ENCODE measurements at places on chromosomes 13 and 19.

DNA sequence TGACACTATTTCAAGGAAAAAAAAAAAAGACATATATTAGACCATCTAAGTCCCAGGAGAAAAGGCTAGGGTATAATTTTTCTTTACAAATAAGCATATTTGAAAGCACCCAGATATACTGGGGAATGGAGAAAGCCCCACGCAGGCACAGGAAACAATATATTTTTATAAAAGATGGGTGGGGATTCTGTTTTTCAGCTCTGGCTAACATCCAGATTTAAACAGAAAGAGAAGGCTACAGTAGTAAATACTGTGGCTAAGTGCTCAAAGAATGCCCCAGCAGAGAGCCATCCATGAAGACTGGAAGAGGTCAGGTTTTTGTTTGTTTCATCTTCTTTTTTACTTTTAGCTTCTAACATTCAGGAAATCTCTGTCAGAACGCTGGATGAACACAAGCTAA, 16.0 kb downstream of the ZNF44 start:
- DNase-seq, result no peak

GRCh38 chr13:60268203-60268555, 104.5 kb upstream of the DIAPH3 start:
- no peak for DNase-seq

DNA sequence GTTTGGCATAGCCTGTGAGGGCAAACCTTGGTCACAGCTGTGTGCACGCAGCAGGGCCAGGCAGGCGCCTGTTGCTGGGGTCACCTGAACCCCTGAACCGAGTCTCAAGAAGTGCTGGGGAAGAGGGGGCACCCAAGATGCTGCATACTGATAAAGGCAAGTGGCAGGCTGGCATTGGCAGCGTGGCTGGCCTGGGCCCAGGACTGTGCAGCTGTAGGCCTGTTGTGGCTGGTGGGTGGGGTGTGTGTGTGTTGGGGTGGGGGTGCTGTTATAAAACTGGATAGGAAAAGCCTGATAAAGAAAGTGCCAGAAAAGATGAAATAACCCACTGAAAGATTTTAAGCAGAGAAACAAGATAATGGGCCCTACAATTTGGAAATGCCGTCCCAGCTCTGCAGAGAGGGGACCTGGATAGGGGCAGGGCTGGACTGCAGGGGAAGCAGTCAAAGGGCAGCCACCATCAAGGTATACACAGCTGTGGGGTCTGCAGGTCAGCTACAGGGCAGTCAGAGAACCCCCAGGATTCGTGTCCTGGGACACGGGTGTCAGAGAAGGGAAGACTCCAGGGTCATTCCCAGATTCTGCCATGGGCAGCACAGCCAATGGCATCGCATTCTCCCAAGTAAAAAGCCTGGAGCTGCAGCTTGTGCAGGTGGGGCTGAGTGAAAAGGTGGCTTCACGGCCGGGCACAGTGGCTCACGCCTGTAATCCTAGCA, 33.2 kb downstream of the CILP2 start:
- DNase-seq, result no peak

- DNase-seq, result no peak
These were observed 1.6 kb upstream of the LATS2 start for GRCh38 chr13:21063031-21063430.

DNA sequence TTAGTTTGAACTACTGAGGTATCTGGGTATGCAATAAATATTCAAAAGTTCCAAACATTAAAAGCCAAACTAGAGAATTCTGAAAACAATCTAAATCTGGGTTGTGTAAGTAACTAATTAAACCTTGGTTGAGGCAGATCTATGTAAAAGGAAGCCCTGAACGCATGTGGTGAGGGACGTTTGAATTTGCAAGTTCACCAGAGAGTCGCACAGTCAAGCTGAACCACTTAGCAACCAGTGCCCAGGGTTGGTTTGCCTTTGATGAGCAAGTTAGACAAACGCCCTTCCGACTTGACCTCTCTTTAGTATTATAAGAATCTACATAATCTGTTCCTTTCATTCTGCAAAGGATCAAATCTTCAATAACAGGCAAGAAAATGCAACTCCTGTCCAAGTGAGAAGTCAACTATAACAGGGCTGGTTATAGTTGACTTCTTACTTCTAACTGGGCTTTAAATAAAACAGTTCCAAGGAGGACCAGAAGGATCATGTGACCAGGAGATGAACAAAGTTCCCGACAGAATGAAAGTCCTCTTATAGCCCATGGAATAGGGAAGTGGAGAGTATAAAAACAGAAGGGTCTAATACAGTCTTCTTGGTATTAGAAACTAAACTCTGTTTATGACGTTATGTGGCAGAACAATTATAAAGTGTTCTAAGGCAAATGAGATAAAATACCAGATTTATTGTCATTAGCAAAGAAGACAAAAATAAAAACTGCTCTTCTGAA, 40.6 kb downstream of the PHF11 start:
- DNase-seq, result no peak

DNA sequence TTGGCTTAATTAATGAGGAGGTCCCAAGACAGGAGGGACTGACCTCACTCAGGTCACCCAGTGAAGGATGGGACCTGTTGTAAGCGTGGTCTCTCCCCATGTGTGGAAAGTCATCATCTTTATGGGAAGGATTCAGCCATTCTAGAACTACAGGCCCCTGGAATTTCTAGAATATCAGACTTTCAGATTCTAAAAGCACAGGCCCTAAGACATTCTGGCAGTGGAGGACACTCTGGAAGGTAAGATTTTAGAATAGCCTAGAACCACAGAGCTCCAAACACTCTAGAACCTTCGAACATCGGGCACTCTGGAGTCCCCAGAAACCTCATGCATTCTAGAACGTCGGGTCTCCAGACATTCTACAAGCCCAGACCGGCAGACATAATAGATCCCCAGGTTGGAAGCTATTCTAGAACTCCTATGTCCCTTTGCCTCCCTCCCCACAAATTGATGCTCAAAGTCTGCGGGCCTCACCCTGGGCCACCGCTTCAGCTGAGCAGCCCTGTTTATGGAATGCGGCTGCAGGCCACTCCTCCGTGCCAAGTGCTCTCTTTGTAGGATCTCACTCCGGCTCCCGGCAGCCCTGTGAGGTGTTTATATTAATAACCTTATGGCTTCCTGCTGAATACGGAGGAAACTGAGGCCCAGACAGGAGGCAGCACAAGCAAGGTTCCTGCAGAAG, 1.9 kb upstream of the KLK15 start:
- DNase-seq, result peak; percentile 1

GRCh38 chr13:37134411-37135041, 29.1 kb upstream of the CSNK1A1L start:
- peak; percentile 100 for DNase-seq

DNA sequence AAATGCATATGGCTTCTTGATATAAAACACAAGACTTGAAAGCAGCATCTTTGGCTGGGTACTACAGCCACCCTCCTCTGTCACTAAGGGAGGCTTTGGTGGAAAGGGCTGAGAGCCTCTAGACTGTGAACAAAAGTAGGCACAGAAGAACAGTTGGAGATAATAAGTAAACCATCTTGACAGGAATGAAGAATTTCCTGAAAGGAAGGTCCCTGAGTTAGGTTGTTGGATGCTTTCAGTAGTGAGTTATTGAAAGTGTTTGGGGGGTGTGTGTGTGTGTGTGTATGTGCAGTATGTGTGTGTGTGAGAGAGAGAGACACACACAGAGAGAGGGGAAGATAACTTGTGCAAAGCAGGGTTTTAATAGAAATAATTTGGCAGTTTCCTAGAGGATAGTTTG, 38.2 kb downstream of the ALOX5AP start:
- no peak for DNase-seq

DNA sequence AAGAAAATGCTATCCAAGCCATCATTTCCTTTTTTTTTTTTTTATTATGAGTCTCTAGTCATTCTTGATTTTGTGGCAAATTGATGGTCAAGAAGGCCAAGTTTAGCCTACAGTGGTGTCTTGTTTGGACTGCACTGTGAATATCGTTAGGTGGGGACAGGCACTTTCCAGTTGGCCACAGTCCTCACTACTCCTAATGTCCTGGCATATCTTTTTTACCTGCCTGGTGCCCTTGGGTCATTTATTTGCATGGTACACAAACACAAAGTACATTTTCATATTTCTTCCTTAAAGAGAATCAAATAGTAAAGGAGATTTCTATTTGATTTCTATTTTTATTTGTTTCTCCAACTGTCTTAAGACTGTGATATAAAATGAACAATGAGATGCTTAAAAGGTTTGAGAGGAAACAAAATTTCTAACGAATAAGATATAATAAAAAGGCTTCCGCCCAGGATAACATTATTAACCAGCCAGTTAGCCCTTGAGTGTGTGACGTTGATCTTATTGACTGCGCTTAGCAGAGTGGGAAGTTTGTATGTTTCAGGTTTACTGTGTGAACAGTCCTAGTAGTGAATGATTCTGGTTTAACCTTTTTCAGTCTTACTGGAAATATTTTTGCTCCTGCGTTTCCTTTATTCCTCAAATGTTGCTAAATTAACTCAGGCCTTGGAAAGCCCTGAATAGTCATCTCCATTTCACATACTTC, 312.0 kb downstream of the ATP8A2 start:
- no peak for DNase-seq

DNA sequence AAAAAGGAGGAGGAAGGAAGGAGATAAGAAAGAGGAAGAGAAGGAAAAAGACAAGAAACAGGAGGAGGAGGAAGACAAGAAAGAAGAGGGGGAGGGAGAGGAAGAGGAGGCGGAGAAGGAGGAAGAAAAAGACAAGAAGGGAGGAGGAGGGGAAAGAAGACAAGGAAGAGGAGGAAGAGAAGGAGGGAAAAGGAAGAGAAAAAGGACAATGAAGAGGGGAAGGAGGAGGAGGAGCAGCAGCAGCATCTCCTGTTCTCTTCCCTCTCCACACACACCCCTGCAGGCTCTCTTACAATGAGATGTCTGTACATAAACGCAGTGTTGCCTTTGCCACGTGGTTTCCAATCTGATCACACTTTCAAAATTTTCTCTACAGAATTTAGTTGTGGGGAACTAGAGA, 66.6 kb downstream of the RUBCNL start:
- no peak for DNase-seq

DNA sequence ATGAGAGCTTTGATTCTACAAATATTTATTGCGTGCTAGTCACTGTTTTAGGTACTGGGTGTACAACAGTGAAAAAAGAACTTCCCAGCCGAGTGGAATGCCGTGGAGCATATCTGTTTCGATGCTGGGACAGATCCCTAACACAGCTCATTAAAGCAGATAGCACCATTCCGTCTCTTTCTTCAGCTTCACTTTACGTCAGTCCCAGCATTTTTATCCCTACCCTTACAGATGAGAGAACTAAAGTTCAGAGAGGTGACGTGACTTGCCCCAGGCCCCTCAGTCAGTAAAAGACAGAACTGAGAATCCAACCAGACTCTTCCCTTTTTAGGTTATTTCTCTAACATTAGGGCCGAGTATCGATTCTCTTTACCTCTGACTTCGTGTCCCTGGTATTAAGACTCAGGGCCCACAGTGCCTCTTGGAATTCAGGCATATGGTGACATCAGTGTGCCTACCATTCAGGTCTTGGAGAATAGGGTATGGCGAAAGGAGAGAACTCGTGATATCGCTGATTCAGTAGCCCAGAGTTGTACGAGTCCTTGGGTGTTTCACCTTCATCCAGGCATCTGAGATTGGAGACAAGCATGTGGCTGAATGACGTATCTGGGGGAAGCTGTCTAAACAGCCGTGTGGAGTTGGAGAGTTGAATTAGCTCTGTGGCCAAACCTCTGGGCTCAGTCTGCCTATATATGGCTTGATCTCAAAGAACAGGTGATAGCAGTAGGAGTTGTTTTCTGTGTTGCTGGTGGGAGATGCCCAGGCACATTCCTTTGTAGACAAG, 27.1 kb downstream of the ACTN4 start:
- peak; percentile 98 for DNase-seq

GRCh38 chr13:25067064-25067463, 28.9 kb upstream of the PABPC3 start:
- DNase-seq, result no peak

DNA sequence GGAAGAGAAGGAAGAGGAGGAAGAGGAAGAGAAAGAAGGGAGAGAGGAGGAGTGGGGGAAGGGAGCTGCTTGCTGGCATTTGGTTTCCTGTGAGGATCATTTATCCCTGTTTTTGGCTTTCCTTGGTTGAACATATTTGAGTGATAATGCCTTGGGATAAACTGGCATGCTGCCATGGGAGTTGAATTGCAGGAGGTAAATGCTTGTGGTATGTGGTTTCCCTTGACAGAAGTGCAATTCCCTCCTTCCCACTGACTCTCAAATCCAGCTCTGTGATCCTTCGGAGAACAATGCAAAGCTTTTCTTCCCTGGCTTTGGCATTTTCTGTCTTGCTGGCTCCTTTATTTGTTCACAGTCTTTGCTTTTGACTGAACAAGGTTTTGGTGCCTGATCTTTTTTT, 27.2 kb upstream of the CBY2 start:
- DNase-seq, result peak; percentile 83

GRCh38 chr13:101570410-101570809, 117.9 kb downstream of the ITGBL1 start:
- peak; percentile 58 for DNase-seq

GRCh38 chr13:91785431-91786119, 387.2 kb downstream of the GPC5 start:
- DNase-seq, result no peak

DNA sequence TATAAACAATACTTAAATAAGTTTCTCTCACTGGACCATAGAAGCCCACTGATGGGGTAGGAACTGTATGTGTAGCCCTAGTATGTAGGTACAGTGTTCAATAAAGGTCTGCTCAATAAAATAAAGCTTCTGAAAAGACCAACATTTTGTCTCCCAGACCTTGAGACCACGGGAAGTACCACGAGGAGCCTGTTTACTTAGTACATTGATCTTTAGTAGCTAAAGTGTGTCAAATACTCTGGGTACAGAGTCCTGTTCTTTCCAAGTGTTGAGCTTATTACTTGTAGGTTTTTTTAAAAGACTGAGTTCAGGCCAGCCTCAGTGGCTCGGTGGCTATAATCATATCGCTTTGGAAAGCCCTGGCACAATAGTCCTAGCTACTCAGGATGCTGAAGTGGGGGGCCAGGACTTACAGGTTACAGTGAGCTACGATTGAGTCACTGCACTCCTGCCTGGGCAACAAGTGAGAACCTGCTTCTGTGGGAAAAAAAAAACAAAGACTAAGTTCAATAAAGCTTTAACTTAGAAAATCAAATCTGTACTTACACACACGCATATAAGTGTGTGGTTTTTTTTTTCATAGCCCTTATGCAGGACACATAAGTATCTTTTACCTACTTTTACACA, 3.4 kb downstream of the MTRF1 start:
- DNase-seq, result no peak

GRCh38 chr13:98260357-98261164, 83.5 kb upstream of the RNF113B start:
- DNase-seq, result no peak

- no peak for DNase-seq
These were observed 342.3 kb downstream of the GPC5 start for GRCh38 chr13:91740756-91741155.

GRCh38 chr13:112968910-112969691, at the start of gene MCF2L:
MCF2L (plus strand) TSS chr13:112969214; CDS start chr13:112969380, 166 bp downstream.
- peak; percentile 84 for DNase-seq

- DNase-seq, result no peak
These were observed 193.9 kb downstream of the GPC5 start for GRCh38 chr13:91592056-91593014.
